ENCODE measurements at places on chromosomes 3 and 15.

DNA sequence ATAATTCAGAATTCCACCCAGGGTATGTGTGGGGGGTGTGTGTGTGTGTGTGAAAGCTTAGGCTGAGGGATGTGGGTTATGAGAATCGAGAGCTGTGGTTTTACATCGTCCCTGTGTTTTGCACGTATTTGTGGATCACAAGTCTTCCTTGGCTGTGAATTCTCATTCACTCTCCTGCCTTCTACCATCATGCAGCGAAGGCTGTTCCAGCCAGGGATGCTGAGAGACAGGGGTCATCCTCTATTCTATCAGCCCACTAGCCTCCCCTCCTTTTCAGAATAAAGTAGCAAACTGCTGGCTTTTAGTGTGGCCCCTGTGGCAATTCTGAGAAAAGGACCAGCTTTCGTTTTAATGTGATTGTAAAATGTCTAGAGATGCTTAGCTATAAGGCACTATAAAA is 460.6 kb upstream of the NR2F2 start:
- no peak for DNase-seq

GRCh38 chr3:173371848-173372487 is 25.6 kb upstream of the NLGN1 start:
- peak; percentile 23 for DNase-seq

GRCh38 chr3:128727059-128727458 is 1.1 kb downstream of the RAB7A start:
- no peak for DNase-seq

- peak; percentile 89 for DNase-seq
Observed at GRCh38 chr3:71447803-71448202, 135.7 kb downstream of the FOXP1 start.

DNA sequence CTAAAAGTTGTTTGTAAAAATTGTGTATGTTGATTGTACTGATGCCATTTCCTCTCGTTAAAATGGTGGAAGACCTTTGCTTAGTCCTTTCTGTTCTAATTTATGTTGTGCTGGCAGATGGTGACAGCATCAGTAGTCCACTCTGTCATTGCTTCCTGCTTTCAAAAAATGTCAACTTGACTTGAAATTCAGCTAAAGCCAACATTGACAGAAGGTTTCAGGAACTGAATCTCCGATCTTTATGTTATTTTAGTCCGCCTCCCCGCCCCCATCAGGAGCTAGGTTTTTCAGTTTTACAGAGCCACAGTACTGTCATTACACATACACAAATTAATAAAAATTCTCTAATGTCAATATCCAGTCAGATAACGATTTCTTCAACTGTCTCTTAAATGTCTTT is 1.5 kb downstream of the CEP63 start:
- no peak for DNase-seq

DNA sequence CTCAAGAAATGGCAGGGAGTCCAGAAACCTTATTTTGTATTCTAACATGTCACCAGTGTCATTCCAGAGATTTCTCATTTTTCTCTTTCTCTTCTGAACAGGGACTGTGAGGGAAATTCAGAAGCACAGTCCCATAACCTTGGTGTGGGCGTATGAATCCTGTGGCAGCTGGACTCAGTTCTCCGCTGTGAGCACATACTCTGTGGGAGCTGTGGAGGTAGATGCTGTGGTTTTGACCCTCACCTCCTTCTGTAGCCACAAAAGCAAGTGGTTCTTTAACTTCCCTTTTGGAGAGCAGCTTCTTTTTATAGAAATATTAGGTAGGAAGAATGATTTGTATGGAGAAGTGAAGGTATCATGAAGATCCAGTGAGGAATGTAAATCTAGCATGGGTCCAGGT is 13.4 kb downstream of the TMEM207 start:
- DNase-seq, result no peak

- DNase-seq, result no peak
Observed at GRCh38 chr15:67240235-67241131, 14.0 kb downstream of the AAGAB start.

DNA sequence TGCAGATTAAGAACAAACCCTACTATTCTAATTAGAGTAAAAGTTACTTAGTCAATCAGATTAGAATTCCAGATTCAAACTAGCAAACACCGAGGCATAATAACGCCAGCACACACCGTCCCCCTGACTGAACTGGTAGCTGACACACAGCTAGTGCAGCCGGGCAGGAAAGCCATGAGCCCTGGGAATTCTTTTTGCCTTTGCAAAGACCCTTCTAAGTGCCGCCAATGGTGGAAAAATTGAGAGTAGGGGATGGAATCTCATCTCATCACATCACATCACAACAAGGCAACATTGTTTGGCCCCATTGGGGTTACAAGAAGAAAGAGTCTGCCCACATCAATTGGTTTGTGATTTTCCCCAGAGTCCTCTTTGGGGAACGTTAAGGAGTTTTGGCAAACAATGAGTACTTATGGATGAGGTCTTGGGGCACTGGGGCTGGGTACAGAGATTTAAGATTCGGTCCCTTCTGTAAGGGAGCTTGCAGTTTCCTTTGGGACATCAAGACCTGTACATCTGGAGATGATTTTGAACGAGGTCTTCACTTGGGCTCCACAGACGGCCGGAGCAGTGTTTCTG is 120.4 kb upstream of the MEF2A start:
- no peak for DNase-seq

DNA sequence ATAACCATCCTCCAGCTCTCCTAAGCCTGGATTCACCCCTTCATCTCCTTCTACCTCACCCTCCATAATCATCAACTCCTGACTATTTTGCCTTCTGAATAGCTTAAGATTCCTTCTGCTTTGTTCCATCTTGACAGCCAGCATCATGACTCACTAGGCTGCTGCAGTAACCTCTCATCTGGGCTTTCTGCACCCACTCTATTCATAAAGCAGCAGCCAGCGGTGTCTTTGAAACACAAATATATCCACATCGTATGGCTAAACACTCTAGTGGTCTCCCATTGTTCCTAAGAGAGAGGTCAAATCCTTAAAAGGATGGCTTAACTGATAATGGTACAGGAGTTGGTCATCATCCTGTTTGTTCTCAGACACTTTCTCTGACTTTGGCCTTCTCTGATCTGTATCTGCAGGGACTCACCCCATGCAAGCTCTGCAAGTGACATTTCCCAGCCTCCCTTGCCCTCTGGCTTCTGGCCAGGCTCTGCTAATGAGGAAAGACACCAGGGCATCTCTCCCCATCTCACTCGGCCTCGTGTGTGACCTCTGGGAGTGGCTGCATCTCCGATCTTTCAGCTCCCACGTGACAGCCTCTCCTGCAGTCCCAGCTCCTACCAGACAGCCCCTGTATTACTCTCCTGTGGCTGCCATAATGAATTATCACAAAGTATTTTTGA is 6.2 kb downstream of the GRK7 start:
- DNase-seq, result peak; percentile 43

DNA sequence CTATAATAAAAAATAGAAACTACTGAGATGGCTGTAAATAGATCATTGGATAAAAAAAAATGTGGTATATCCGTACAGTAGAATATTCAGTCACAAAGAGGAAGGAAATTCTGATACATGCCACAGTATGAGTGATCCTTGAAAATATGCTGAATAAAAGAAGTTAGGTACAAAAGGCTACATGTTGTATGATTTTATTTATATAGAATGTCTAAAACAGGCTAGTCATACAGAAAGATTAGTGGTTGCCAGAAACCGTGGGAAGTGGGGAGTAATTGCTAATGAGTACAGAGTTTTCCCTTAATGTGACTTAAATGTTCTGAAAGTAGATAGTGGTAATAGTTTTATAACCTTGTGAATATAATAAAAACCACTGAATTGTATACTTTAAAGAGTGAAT is 24.9 kb upstream of the FAH start:
- no peak for DNase-seq

- no peak for DNase-seq
Observed at GRCh38 chr3:97721446-97721845, 43.1 kb upstream of the ARL6 start.

DNA sequence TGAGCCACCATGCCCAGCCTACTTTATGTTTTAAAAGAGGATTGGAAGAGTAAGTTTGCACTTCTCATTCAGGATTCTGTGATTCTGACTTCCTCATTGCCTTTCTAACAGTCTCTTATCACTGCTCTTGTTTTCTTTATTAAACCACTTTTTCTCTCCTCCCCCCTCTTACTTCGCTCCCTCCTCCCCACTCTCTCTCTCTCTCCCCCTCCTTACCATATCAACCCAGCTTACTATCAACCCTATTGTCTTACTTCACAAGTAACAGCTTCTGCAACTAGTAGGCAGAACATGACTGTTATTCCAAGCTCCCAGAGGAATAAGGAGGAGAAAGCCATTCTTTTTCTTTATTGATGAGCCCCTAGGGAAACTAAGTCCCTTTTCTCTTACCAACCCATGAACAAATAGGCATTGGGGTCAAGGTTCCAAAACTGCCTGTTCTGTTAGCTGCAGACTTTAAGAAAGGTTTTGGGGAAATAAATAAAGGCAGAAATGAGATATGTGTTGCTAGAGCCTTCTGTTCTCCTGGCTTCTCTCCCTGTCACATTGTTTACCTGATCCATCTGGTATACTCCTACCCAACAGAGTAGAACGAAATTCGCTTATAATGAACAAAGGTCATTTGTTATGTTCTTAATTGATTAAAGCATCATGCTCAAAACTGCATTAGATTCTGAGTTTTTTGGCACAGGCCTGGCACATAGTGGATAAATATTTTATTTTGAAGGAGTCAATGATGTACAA is 56.4 kb upstream of the RASGRP1 start:
- DNase-seq, result no peak

DNA sequence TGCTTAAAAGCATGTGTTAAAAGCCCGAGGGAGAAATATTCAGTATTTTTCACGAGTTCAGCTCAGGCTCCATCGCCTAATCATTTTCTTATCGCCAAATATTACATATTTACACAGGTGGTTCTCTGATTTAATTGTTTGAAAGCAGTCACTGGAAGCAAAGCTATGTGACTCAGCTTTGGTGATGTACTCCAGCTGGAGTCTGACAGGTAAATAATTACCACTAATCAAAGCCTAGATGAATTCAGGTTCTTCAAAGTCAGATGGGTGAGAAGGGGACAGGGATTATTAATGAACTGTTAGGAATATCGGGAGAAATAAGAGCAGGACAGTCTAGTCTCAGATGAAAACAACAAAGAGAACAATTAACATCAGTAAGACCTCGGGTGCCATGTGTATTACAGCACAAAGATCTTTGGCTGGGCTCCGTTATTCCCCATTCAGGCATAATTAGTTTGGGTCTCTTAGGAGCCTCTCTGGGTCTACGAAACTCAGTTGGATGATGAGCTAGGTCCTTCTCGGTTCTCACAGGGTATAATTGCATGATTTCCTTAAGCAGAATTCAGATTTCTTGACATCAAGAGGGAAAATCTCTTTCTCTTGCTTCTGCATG is 331.7 kb upstream of the ADAMTS9 start:
- DNase-seq, result peak; percentile 6

DNA sequence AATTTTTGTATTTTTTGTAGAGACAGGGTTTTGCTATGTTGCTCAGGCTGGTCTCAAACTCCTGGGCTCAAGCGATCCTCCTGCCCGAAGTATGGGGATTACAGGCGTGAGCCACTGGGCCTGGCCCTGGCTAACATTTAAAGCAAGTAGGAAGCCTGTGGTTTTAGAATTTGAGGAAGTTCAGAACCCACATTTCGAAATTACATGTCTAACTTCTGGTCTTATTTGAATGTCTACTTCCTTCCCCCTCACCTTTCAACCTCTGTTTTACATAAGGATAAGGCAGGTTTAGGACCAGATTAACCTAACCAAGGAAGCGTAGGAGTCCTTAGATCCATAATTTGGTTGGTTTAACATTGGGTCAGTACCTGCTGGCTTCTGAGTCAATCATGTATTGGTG is 120.5 kb upstream of the PROK2 start:
- DNase-seq, result no peak

DNA sequence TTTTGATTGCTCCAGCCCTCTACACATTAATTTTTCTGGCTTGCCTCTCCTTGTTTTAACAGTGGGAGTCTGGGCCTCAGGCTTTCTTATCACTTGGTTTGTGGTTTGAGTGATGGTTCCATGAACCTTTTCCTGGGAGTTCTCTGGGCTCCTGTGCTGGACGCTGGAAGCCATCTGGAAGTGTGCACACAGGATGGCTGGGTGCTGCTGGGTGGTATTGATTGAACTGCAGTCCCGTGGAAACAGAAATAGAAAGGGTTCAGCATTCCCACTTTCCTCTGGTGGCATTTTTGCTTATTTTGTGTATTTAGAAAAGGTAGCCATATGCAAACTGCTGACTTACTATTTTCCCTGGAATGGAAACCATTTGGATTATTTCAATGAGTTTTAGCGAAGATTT is 25.6 kb downstream of the MITF start:
- no peak for DNase-seq

GRCh38 chr15:44882499-44882968 is 74.0 kb upstream of the TERB2 start:
- peak; percentile 37 for DNase-seq

- DNase-seq, result peak; percentile 76
Observed at GRCh38 chr15:52496776-52497470, 31.8 kb downstream of the MYO5A start.

GRCh38 chr3:130870423-130870822 is 23.5 kb upstream of the ATP2C1 start:
- DNase-seq, result no peak

DNA sequence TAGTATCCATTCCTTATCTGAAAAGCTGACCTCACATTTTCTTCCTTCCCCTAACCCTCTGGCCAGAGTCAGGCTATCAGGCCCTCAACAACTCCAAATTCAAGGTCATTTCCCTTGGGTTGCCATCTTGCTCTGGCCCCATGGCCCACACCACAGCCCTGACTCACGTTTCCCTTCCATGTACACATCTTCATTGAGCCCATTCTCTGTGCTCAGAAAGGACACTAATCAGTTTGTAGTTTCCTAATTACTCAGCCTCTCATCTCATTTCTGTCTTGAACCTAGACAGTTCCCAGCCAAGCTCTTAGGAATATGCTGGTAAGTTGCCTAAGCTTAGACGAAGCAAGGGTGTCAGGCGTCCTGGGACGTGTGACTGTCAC is 14.9 kb downstream of the TGM5 start:
- DNase-seq, result no peak

GRCh38 chr3:143507735-143508580 is 340.3 kb downstream of the SLC9A9 start:
- peak; percentile 76 for DNase-seq

DNA sequence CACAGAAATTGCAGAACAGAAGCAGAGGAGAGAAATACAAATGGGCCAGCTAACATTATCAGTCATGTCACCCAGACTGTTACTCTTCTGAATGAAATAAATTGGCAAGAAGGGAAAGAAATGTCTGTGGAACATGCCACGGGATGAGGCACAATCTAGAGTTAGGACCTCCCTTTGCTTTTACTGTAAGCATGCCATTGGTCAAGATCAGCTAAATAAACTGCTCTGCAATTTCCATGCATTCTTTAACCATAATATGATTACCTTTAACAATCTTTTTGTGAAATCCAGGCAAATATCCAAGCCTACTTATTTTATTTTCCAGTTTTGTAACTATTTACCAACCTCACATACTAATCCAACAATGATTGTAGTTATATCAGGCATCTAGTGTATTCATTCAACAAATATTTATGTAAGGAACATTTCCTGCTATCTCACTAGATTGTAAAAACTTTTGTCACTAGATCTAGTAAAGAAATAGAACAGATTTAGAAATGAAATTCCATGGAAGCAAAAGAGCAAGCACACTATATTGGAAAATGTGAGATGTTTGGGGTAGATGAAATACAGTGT is 383.4 kb downstream of the MECOM start:
- DNase-seq, result no peak

- DNase-seq, result no peak
Observed at GRCh38 chr15:76198456-76199105, 112.7 kb downstream of the ETFA start.
